ENCODE measurements at places on chromosomes 4 and X.

GRCh38 chr4:156085100-156085499 is 131.4 kb upstream of the CTSO start:
- no peak for DNase-seq

DNA sequence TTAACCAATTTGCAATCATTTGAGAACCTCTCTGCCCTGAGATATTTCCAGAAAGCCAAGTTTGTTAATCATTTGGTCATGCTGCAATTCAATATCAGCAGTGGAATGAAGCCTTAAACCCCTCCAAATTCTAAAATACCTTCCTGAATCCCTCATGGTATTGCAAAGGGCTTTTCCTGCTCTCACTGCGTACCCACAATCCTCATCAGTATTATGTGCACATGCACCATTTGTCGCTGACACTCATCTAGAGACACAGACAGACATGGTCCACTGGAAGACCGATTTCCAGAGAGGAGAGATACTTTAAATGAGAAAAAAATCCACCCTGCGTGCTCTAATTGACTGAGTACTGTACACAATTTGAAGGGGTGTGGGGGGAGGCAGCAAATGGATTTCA is 104.4 kb downstream of the GPC3 start:
- DNase-seq = no peak

DNA sequence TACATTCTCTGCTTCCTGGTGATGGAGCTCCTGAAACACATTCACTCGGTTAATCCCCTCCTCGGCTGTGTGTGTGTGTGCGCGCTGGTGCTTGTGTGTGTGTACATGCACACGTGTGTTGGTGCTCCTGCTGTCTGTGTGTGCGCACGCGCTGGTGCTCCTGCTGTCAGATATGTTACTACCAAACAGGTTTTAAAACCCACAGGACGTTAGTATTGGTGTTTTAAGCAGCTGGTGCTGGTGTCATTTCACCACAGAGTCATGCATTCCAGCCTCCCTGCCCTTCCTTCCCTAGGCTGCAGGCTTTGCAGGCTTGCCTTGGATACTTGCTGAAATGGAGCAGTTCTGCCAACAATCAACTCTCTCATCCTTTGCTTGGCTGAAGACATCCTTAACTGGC is 48.1 kb upstream of the CPLX1 start:
- DNase-seq = no peak

DNA sequence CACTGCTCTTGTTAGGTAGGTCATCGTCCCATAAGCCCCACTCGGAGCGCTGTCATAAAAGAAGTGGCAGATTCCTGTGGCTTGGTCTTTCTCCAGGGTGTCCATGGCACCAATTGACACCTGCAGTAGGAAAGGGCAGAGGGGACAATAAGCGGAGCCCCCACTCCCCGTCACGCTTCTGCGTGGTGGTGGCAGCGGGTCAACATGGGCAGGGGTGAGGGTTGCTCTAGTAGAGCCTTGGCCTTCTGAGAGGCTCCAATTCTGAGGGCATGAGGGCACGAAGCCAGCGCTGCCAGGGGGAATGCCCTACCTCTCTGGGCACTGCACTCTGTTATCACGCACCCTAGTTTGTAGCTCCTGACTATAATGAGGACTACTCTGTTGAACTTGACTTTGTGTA is 90.4 kb downstream of the PHKA2 start:
- no peak for DNase-seq

GRCh38 chr4:13108096-13108495 is 376.0 kb downstream of the RAB28 start:
- DNase-seq = no peak

DNA sequence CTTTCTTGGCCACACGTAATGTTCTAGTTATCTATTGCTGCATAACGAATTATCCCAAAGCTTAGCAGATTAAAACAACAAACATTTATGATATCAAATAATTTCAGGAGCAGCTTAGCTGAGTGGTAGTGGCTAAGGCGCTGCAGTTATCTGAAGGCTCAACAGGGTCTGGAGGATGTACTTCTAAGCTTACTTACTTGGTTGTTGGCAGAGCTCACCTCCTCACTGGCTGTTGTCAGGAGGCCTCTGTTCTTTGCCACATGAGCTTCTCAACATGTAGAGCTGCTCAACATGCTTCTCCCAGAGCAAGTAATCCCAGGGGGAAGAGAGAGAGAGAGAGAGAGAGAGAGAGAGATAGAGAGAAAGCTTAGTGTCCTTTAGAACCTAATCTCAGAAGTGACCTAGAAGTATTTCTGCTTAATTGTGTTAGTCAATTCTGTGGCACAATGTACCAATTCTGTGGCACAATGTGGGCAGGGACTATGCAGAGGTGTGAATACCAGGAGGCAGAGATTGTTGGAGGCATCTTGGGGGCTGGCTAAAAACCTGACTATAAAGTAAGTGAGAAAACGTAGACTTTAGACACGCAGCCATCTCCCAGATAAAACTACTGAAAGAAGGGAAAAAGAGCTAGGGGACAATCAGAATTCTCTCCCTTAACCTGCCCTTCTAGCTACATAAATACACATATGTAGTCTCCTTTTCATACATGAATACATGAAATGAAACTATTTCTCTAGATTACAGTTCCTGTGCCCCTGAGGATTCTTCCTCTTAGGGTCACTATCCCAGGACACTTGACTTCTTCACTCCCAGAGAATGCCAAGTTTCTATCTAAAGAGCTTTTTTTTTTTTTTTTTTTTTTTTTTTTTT is 40.2 kb downstream of the HOPX start:
- no peak for DNase-seq

DNA sequence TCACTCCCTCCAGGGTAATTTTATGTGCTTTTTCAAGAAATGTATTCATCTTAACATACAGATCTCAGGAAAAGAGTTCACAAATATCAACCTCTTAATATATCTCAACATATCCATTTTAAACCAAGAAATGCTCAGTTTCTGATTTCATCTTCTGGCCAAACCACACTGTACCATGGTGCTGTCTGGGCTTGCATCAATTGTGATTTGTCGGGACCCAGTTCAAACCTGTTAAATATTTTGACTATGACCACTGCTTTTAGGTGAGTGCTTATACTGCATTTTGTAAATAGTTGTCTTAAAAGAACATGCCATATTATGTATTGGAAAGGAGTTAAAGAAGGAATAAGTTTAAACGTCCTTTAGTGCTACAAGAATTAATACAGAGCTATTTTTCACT is 352.1 kb downstream of the SPOCK3 start:
- DNase-seq = no peak

DNA sequence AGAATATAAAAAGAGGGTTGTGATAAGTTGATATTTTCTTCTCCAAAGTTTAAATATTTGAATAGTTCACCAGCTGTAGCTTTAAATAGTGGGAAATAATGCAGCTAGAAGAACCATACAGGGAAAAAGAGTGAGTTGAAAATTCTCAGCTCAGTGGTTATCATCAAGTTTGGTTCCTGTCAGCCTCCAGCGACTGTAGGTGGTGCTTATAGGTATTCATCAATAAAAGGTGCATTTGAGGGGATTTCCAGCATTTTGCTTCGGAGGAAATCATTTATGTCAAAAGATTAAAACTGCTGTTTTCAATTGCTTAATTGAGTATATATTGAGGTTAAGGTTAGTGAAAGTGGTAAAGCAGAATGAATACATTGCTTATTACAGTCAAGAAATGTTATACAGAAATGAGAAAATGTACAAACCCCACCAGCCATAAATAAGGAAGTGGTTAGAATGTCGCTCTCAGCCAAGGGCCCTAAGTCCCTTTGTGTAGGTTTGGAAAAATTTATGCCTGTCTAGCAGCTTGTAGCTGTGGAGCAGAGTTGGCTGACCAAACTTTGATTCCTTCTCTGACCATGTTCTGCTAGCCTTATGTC is 532.9 kb upstream of the FTHL17 start:
- no peak for DNase-seq

GRCh38 chrX:13013363-13014110 is 30.9 kb downstream of the FAM9C start:
- no peak for DNase-seq

- no peak for DNase-seq
These were observed 16.2 kb downstream of the SH3RF1 start for GRCh38 chr4:169254546-169254983.

DNA sequence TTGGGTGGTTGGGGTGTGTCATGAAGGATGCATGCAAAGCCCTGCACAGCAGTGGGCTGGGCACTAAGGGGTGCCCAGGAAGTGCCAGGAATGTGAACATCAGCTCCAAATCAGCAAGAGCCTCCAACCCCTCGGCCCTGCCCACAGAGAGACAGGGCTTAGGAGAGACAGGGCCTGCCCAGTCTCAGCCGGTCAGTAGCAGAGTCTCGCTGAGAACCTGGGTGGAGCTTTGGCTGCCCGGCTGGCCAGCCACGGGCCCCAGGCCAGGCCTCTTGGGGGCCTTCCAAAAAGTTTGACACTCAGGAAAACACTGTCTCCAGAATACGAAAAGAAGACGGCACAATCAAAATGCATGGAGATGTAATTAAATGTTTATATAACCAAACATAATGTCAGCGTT is 4.3 kb upstream of the MXD4 start:
- no peak for DNase-seq

DNA sequence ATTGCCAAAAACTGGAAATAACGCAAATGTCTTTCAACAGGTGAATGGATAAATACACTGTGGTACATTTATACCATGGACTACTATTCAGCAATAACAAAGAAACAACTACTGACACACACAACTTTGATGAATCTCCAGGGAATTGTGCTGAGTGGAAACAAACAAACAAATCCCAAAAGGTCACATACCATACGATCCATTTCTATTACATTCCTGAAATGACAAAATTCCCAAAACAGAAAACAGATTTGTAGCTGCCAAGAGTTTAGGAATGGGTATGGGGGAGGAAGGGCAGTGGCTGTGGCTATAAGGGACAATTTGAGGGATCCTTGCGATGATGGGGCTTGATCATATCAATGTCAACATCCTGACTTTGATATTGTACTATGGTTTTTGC is 2.5 kb downstream of the ZNF182 start:
- DNase-seq = no peak

DNA sequence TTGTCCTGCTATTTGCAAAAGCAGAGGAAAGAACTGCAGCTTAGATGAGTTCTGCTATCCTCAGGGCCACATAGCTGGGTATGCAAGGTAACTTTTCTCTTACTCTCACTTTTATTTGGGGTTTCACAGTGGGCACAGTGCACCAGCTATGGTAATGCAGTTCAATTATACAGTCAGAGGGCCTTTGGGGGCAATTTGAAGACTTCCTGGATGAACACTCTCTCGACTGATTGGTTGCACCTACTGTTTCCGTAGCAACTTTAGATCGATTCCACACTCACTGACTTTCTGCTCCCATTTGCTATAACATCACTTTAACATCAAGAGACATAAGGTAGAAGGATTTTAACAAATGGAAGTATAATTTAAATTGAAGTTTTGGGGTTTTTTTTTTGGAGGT is 128.6 kb downstream of the SLC39A8 start:
- DNase-seq = no peak

DNA sequence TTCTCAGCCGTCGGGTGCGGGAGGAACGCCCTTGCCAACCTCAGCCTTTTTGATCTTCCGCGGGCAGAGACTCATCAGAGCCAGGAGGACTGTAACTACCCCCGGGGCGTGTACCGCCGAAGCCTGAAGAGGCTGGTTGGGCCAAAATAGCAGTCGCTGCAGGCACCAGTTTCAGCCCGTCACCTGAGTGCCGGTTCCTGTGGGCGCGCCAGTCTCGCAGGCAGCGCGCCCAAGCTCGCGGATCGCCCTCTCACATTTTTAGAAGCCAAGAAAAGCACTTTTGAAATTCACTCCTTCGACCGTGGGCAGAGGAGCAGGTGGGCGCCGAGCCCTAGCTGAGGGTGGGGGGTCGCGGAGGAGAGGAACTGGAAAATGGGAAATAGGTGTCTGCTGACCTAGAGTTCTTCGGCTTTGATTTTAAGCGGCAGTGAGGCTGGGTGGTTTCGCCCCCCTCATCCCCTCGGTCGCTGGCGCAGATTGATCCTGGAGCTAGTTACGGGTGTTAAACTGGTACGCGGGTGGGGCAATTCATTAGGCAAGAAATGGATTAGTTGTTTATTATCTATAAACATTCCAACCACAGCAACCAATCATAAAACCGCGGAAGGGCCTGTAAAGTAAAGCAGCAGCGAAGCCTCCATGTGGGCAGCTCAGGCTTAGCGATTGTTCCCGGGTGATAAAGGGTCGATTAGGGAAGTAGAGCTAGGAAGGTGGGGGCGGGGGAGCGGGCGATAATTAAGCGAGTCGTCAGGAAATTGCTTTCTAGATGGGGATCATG is 69.2 kb downstream of the FBXO8 start:
- no peak for DNase-seq

- no peak for DNase-seq
These were observed 37.0 kb upstream of the ATP6AP2 start for GRCh38 chrX:40543661-40544328.
